ENCODE measurements at places on chromosomes 16 and 17.

GRCh38 chr17:36014946-36015345, 2.8 kb downstream of the CCL23 start:
- no peak for ATAC-seq

GRCh38 chr17:62865586-62865985, 57.5 kb upstream of the MARCHF10 start:
- no peak for ATAC-seq

DNA sequence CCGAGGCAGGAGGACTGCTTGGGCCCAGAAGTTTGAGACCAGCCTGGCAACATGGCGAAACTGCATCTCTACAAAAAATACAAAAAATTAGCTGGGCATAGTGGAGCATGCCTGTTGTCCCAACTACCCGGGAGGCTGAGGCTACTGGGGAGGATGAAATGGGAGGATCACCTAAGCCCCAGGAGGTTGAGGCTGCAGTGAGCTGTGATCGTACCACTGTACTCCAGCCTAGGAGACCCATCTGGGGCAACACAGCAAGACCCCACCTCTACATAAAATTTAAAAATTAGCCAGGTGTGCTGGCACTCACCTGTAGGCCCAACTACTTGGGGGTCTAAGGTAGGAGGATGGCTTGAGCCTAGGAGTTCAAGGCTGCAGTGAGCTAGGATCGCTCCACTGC, 1.8 kb downstream of the PAM16 start:
- no peak for ATAC-seq

DNA sequence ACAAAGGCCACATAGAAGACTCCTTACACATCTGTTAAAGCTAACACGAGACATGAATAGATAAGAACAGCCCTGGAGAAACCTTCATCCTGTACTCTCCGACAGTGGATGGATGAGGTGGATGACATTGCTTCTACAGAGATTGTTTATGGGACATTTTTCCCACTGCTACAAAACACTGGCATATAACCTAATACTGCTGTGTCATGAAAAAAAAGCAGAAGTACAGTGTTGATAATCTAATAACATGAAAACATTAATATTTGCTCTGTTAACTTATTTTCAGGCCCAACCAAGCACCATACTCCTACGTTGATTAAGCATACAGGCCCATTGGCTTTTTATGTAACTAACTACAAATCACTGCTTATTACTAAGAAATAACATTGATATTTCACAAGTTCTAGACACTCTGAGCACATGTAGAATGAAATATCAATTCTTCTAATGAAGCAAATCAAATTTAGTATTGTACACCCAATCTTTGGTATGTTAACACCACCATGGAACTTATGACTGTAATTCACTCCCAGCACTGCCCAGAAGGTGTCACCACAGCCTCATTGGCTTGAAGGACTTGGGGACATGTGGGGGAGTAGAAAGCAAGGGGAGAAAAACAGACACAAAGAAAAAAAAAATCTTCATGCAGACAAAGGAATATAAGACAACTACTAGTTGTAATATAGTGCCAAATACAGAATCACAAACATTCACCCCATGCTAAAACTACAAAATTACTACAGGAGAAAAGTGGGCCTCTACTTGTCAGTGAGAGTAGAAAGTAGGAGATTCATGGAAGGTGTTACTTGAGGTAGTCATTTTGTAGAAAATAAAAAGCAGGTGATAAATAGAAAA, 330.0 kb upstream of the PMFBP1 start:
- ATAC-seq, result peak; percentile 94

DNA sequence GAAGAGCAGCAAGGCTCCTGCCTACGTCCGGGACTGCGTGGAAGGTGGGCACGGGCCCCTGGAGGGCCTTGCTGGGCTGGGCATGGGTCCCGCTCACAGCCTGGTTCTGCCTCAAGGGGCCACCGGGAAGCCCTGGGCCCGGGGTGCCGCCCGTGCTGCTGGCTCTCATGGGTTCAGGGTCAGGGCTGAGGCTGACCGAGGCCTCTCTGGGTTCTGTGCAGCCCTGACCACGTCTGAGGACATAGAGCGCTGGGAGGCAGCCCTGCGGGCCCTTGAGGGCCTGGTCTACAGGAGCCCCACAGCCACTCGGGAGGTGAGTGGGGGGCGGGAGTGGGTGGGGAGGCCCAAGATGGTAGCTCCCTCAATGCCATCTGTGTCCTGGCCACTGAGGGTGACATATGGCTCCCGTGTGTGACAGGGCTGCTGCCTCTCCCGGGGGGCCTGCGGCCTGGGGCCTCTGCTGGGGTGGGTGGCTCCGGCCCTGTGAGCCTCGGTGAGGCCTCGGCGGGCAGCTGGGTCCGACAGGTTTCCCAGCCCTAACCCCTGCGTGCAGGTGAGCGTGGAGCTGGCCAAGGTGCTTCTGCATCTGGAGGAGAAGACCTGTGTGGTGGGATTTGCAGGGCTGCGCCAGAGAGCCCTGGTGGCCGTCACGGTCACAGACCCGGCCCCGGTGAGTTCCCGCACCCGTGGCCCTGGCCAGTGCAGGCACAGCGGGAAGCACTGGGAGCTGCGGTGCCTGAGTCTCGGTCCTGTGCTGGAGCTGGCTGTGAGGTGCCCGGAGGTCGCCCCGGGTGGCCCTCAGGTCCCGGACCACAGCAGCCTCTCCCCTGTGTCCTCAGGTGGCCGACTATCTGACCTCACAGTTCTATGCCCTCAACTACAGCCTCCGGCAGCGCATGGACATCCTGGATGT, 9.2 kb downstream of the TELO2 start:
- ATAC-seq, result no peak

DNA sequence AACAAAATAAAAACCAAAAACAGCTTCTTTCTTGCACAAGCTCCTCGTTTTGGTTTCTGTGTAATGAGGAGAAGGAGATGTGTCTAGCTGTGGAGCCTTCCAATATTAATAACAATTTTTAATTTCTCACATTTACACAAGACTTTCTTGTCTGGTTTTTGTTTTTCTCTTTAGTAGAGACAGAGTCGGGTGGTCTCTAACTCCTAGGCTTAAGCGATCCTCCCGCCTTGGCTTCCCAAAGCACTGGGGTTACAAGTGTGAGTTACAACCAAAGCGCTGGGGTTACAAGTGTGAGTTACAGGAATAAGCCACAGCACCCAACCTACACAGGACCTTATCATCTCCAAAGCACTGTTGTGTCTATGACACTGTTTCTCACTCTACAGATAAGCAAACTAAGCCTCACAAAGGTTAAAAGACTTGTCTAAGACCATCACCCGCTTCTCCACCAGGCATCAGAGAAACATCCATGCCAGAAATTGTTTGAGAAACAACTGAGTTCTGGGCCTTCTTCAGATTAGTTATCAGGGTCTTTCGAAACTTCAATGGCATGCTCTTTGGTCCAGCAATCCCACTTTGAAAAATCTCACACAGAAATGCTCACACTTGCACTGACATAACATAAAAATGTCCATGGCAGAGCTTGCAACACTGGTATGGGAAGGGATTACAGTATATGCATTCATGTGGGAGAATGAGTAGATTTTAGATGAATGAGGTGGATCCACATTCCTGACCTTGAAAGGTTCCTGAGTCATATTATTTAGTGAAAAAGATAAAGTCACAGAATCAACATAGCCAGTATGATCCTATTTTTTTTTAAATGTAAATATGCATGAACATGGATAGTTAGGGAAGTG, 3.9 kb downstream of the ABAT start:
- peak; percentile 3 for ATAC-seq

Data from motor neuron (in vitro differentiated cells).